Daoy (cell line): ENCODE measurements at places on chromosomes 2 and 18.

DNA sequence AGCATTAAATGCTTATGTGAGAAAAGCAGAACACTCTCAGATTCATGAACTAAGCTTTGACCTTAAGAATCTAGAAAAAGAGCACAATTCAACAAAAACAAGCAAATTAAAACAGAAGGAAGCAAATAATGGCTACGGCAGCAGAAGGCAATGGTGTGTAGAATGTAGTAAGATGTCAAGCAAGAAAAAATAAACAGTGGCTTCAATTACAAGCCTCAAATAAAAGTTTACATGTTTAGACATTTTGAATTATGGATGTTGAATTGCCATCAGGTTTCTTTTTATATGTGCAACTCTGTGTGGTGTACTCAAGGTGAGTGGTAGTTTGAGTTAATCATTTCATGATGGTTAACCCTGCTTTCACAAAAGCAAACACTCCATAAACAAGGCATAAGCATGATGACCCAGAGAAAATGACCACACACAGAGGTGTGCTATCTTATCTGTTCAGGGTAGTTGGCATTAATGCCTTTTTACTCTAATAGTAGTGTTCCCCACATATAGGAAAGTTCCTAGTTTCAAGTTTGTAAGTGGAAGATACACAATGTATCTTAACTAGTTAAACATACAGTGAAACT lies 207.1 kb downstream of the FIGN start:
- DNase-seq: no peak

GRCh38 chr18:80194874-80195570 lies 52.3 kb downstream of the PARD6G start:
- DNase-seq: no peak

DNA sequence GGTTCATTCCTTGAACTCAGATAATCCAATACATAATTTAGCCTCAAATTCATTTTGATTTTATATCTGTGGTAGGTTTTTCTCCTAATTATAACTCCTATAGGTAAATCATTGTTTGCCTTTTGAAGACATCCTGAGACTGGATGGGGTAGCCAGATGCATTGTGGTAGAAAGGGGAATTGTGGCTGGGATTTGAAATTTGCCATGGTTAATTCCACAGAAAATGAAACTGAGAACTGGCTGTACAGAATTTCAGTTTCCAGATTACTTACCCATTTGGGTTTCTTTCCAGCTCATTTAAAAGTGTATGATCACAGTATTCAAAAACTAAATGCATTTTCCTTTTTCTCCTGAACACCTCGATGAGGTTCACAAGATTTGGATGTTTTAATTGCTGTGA lies 18.2 kb downstream of the CDKL4 start:
- DNase-seq: no peak

- no peak for DNase-seq
These were observed 15.5 kb downstream of the LYG1 start for GRCh38 chr2:99285526-99285925.

DNA sequence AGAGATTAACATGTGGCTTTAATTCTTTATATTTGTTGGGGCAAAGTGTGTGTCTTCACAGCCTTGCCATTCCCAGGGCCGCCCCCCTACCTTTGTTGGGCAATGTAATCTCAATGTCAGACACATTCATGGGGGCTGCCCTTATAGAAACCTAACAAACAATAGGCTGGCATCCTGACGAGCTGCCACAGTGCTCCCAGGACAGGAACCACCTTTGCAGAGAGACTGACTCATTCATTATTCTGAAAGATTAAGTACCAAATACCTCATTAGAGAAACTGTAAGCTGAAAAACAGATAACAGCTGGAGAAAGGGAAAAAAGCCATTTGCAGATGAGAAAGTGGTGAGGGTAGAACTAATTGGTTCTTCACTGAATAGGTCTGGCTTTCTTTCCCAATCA lies 1587.5 kb upstream of the PIK3C3 start:
- DNase-seq: no peak
